ENCODE measurements at places on chromosomes 11 and 22.

- DNase-seq: peak; percentile 16
These were observed 32.0 kb downstream of the PDE2A start for GRCh38 chr11:72642043-72642883.

GRCh38 chr22:23047742-23048141 is 22.6 kb upstream of the GNAZ start:
- no peak for DNase-seq

GRCh38 chr11:62801071-62801470 is 4.2 kb downstream of the NXF1 start:
- DNase-seq: no peak

DNA sequence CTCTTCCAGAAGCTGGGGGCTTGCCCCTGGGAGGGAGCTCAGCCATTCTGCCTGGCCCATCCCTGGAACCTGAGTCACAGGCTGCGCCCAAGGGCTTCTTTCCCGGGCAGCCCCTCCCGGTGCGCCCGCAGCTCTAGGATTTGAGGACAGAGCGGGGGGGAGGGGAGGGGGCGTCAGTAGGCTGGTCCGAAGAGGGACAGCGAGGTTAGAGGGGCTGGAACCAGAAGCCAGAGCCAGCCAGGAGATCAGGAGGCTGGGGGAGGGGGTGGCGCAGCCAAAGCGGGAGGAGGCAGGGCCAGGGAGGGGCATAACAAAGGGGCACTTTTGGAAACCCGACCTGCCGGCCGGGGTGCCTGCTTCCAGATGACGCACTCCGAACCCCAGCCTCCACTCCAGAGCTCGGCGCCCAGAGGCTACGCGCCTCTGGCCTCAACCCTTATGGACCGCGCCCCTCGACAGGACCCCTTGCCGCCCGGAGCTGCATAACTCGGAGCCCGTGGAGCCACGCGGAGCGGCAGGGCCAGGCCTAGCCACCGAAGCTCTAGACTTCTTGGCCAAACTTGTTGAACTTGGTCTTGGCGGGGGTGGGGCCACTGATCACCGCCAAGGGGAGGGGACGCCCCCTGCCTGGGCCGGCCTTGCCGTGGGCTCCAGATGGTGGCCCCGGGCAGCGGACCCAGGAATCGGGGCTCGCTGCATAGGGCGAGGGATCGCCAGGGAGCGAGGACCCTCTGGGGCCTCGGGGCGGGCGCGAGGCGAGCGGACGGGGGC is 744 bp downstream of the PACSIN3 start:
- peak; percentile 80 for DNase-seq

DNA sequence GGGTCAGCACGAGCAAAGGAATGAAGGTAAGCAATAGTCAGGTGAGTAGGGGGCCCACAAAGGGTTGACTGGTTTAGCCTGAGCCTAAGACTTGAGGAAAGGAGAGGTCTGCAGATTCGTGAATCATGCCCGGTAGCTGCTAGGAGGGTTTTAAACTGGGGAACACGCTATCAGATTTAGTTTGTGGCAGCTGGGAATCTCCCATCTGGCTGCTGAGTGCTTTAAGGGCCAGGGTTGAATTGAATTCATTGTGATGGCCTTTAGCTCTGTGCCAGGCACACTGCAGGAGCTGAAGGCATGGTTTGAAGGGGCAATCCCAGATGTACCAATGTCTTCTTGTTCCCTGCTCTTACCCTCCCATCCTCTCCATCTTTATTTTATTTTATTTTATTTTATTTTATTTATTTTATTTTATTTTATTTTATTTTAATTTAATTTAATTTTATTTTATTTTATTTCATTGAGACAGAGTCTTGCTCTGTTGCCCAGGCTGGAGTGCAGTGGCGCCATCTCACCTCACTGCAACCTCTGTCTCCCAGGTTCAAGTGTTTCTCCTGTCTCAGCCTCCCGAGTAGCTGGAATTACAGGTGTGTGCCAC is 1.9 kb upstream of the NECTIN1 start:
- no peak for DNase-seq

DNA sequence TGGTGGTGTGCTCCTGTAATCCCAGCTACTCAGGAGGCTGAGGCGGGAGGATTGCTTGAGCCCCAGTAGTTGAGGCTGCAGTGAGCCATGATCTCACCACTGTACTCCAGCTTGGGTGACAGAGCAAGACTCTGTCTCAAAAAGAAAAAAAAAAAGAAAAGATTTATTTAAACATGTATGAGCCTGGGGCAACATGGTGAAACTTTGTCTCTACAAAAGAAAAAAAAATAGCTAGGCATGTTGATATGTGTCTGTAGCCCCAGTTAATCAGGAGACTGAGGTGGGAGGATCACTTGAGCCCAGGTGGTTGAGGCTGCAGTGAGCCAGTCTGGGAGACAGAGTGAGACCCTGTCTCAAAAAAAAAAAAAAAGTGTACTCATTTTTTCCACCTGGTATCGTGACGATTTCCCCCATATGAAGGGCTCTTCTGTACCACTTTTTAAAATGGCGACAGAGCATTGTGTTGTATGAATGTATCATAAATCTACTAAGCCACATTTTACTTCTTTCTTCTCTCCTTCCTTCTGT is 16.4 kb upstream of the KCTD14 start:
- no peak for DNase-seq

GRCh38 chr22:37043828-37044538 is 7.6 kb upstream of the KCTD17 start:
- DNase-seq: no peak

GRCh38 chr11:120184946-120185705 is 25.7 kb upstream of the OAF start:
- DNase-seq: no peak

DNA sequence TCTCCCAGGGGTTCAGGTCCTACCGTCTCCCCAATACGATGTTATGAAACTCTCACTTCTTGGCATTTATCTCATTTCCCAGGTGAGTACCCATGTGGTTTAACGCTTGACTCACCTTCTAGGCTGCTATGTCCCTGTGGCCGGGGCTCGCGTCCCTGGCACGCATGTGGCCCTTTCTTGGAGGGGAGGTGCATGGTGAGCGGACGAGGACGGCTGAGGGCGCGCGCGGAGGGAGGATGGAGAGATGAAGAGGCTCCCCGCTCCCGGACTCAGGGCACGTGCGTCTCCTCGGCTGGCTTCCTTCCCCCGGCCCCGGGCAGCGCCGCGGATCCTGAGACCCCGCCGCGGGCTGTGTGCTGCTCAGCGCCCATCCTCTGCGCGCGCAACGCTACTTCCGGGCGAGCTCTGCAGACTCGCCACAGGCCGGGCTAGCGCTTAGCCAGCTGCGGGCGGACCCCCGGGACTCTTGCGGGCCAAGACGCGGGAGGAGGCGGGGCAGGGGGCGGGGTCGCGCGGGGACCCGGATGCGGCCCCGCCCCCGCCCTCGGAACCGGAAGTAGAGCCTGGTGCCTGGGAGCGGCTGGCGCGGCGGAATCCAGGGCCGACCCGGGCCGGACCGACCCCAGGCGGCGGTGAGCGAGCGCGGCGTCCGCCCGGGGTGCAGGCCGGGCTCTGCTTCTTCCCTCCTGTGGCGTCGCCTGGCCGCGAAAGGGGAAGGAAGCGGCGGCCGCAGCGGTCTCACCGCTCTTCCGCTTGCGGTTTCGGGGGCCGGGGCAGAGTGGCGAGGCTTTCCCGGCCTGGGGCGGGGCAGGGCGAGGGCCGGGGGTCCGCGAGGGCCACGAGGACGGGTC is at the start of gene CTTN:
CTTN (plus strand) TSS at position 547 of the 851 bp plus-strand sequence. CDS start 8,769 bp downstream, outside the sequence.
- peak; percentile 82 for DNase-seq

DNA sequence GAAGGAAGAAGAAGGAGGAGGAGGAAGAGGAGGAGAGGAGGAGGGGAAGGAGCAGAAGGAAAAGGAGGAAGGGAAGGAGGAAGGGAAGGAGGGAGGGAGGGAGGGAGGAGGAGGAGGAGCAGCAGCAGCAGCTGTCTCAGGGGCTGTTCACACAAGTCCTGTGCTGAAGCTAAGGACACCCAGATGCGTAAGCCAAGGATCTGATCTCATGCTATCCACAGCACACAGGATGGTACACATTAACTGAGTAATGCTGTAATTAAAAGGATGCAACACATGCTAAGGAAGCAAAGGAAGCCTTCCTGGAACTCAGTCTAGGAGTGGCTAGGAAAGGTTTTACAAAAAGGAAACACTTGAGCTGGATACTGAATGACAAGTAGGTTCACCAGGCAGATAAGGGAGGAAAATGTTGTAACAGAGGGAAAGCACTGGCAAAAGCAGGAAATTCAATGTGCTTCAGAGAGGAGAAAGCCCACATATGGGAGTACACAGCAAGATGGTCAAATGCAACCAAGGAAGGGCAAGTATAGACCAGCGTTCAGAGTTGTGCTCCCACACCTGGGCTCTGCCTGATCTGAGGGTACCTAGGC is 32.0 kb downstream of the TRIM66 start:
- DNase-seq: peak; percentile 22

DNA sequence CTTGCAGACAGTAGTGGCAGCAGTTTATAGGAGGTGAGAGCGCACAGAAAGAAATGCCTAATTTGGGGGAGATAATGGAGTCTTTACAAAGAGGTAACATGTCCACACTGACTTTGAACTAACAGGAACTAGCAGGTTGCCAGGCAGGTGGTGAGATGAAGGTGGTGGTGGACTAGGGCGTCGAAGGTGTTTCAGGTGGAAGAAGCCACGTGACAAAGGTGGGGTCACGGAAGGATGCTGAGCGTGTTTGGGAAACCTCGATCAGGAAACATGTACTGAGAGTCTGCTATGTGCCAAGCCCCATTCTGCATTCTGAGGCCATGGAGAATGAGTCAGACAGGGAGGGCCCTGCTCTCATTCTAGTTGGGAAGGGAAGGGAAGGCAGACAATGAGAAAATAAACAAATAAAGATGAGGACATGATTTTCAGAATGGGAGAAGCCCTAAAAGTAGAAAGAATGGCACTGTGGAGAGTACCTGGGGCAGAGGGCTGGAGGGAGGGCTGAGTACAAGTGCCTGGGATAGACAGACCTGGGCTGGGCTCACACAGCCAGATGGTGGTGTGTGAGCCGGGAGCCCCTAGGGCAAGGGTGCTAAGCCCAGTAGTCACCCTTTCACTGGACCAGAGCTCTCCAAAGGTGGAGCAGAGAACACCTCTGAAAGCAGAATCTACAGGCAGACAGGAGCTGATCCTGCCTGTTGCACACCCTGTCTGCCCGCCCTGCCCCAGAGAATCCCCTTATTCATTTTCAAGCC is 16.2 kb upstream of the NNMT start:
- DNase-seq: peak; percentile 60

- no peak for DNase-seq
These were observed 424.6 kb downstream of the BRD1 start for GRCh38 chr22:49403102-49403501.

DNA sequence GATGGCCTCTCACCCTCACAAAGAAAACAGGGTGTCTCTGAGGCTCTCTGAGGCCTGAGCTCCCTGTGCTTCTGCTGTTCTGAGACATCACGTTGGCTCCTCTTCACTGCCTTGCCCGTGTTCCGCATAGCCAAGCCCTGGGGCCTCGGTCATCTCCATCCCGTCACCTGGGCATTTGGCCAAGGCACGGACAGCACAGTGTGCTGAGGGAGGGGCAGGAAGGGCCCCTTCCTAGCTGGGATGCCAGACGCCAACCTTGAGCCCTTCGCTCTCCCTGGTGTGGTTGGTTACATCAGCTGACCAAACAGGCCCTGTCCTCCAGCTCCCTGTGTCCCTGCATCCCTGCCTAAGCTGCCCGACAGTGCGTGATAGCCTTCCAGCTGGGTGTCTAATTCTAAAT is 25.9 kb downstream of the MOV10L1 start:
- DNase-seq: no peak

DNA sequence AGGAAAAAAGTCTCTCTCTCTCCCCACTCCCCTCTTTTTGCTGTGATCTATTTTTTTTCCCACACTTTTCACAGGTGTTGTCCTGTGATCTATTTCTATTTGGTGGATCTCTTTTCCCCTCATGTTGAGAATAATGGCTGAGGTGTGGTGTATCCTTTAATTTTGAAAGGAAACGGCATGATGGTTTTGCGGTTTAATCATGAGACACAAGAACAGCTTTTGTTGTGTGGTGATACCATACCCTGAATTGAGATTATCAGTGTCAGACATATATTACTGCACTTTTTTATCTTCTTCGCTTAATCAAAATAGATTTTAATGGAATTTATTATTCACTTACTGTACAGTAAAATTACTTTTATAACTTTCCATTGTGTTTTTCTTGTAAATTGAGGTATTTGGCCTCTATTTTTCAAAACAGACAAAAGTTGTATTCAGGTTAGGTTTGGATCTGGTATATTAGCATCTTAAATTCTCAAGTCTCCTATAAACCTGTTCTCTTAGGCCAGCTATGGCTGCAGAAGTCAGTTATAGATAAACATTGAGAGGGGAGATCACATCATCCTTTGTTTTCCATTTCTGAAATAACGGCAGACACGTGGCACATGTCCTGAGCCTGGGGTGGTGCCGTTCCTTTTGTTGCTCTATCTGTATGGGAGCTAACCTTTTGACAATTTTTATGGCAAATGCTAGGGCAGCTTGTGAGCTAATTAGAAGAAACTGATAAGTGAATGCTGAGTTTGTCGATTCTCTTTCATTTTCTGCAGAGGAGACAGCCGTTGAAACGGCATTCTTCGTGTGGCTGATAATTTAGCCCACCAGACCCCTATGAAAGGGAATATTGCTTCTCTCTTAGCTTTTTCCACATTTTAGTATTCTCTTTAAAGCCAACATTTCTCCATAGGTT is 25.8 kb downstream of the NF2 start:
- DNase-seq: no peak

GRCh38 chr11:13486926-13487660 is 8.7 kb downstream of the PTH start:
- DNase-seq: peak; percentile 24
